GM23338 (cell line): ENCODE measurements at places on chromosomes 7 and 10. TPM values are rescaled to one million over a fixed set of nuclear protein-coding genes. Genes with fewer than 3 reads are reported as not detected.

DNA sequence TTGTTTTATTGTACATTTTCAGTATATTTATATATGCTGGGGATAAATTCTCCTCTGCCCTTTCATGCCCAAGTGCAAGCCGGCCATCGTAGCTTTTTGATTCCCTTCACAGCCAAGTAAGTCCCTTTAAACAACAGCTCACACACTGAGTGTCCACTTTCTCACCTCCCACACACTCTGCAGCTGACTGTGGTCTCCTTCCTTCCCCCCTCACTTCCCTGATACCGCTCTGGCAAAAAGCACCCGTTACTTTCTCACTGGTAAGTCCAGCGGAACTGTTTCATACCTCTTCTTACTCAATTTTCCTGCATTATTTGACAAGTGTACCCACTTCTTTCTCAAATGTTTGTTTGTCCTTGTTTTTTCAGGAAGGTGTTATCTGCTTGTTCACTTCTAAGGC, 35.2 kb downstream of the MGAM start:
- H3K4me1 ChIP-seq = no peaks in the 10 kb centered on the region
- H3K27ac ChIP-seq = no peak overlapping the region
- H3K27me3 ChIP-seq = no peaks in the 10 kb centered on the region
- no peak for DNase-seq
- H3K36me3 ChIP-seq = no peaks in the 10 kb centered on the region
- H3K4me3 ChIP-seq = no peak overlapping the region

CADPS2 gene
- 15.1 and 16.3 TPM in 2 replicates for polyA plus RNA-seq

DNA sequence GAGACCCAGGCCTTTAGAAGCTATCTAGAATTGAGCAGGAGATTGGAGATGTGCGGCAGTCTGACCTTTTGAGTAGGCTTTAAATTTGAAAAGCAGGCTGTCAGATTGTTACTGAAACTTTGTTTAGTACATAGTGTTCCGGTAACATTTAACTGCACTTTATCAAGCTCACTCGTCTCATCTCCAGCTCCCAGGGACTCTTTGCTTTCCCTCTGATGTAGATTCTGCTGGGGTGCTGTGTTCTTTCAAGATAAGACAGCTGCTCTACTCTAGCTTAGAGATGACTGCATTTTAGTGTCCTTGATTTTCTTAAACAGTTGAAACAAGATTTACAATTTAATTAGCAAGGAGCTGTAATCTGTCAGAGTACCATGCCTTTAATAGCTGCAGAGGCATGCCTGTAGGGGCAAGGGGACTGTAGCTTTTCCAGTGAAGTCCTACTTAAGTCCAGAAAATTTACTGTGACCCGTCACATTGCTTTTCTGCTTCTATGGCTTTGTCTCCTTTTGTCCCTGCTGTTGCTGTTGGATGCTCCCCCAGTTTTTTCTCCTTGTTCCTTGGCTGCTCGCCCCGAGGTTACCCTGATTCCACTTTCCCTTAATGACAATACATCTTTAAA, 56.4 kb upstream of the MTPN start:
- no peak for DNase-seq
- H3K4me1 ChIP-seq = no peaks in the 10 kb centered on the region
- H3K27me3 ChIP-seq = no peaks in the 10 kb centered on the region
- no peak overlapping the region for H3K27ac ChIP-seq
- H3K4me3 ChIP-seq = no peak overlapping the region

DNA sequence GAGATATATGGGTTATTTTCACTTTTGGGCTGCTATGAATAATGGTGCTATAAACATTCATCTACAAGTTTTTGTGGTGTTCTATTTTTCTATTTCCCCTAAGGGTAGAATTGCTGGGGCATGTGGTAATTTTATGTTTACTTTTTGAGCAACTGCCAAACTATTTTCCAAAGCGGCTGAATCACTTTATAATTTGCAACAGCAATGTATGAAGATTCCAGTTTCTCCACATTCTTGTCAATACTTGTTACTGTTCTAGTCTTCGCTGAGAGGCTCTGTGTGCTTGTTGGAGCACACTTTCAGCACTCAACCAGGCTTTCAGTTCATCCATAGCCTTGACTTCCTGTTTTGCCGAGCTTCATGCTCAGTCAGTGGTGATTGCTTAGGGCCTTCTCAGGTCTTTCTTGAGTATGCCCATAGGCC, 39.0 kb downstream of the ADK start:
- H3K36me3 ChIP-seq = no peaks in the 10 kb centered on the region
- no peak overlapping the region for H3K4me3 ChIP-seq
- no peak for DNase-seq
- H3K27ac ChIP-seq = peak overlapping the region; percentile 23

- no peaks in the 10 kb centered on the region for H3K36me3 ChIP-seq
- no peak overlapping the region for H3K27ac ChIP-seq
- no peak for DNase-seq
- H3K27me3 ChIP-seq = no peaks in the 10 kb centered on the region
- H3K4me1 ChIP-seq = peaks cover 18% of the 10 kb centered on the region
Observed at GRCh38 chr7:103648135-103648534, 202.1 kb upstream of the SLC26A5 start.

DNA sequence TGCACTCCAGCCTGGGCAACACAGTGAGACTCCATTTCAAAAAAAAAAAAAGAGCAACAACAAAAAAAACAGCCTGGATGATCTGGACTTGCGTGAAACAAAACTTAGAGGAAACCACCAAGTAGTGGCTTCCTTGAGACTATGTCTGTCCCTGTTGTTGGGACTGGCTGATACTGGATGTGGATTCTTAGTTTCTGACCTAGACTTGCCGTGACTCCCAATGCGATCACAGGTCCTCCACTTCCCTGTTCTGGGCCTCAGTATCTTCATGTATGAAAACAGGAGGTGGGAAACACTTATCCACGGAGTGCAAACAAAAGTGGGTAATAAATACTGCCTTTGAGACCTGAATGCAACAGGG, 125.7 kb downstream of the PRPF18 start:
- H3K36me3 ChIP-seq = no peaks in the 10 kb centered on the region
- DNase-seq = no peak
- peaks cover 29% of the 10 kb centered on the region for H3K4me1 ChIP-seq
- H3K27me3 ChIP-seq = no peaks in the 10 kb centered on the region

GRCh38 chr7:55572378-55573233, at the start of gene VOPP1:
VOPP1 (minus strand) TSS chr7:55572502; CDS start chr7:55572324, 178 bp downstream.
- H3K4me3 ChIP-seq = peak within 1 kb of the TSS; percentile 93
- H3K36me3 ChIP-seq = no peaks in the 10 kb centered on the region
- H3K27ac ChIP-seq = peak within 1 kb of the TSS; percentile 78
- DNase-seq = peak; percentile 89

DNA sequence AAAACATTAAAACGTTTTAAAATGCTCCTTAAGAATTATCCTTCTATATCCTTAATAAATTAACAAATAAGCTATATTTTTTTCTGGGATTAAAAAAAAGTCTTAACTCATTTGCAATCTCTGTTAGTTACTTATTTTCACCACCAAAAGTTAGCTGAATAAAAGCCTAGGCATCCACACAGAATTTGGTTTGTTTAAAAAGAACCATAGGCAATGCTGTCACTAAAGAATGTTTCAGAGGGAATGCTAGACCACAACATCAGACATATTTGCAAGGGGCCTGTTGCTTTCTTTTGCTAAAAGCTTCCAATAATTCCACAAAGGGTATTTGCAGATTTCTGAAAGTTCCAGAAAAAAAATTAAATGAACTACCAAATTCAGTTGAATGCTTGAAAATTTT, 244.2 kb downstream of the POU6F2 start:
- H3K27me3 ChIP-seq = no peaks in the 10 kb centered on the region
- no peak overlapping the region for H3K4me3 ChIP-seq
- no peak for DNase-seq
- no peaks in the 10 kb centered on the region for H3K4me1 ChIP-seq
- H3K27ac ChIP-seq = no peak overlapping the region

DNA sequence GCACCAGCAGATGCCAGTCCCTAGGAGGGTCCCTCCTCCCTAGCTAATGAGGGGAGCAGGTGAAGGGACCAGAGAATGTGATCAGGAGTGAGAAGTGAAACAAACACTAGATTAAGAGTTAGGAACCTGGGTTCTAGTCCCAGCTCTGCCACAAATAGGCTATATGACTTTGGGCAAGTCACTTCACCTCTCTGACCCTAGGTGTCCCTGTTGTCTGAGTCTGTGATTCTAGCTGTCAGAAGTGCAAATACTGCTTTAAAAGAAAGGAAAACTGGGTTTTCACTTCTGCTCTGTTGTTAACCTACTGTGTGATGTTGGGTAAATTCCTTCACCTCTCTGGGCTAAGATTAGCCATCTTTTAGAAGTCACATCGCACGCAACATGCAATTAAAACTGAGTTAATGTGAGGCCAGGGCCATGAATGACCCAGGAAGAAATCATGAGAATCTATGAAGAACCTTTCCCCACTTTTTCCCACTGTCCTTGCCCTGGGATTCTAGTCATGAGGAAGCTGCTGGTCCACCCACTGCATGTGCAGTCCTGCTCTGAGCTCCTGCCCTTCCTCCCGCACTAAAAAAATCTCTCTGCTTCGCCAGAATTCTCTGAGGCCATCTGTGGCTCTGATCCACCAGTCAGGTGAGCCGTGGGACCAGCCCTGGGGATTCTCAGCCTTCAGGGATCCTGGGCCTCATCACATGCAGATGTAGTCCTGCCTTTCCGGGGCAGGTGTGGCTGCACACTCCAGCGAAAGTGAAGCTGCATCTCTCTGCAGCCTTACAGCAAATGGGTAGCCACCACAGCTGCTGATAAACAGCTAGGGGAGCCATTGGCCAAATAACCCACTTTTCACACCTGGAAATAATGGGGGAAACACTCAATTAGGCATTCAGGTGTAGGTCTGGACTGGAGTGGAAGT, 181.7 kb downstream of the PLXNA4 start:
- no peak overlapping the region for H3K4me3 ChIP-seq
- no peak overlapping the region for H3K27ac ChIP-seq
- peak; percentile 47 for DNase-seq
- H3K36me3 ChIP-seq = no peaks in the 10 kb centered on the region
- H3K27me3 ChIP-seq = no peaks in the 10 kb centered on the region

DNA sequence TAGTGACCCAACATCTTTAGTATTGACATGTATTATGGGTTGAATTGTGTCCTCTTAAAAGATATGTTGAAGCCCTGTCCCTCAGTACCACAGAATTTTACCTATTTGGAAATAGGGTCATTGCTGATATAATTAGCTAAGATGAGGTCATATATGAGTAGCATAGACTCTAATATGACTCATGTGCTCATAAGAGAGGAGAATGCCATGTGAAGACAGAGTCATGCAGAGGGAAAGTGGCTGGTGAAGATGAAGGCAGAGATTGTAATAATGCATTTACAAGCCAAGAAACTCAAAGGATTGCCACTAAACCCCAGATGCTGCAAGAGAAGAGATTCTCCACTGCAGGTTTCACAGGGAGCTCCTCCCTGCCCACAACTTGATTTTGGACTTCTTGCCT, 496.4 kb downstream of the KIF20B start:
- no peak overlapping the region for H3K27ac ChIP-seq
- no peak overlapping the region for H3K4me3 ChIP-seq
- no peaks in the 10 kb centered on the region for H3K27me3 ChIP-seq
- no peaks in the 10 kb centered on the region for H3K36me3 ChIP-seq
- DNase-seq = no peak
- H3K4me1 ChIP-seq = no peaks in the 10 kb centered on the region

DNA sequence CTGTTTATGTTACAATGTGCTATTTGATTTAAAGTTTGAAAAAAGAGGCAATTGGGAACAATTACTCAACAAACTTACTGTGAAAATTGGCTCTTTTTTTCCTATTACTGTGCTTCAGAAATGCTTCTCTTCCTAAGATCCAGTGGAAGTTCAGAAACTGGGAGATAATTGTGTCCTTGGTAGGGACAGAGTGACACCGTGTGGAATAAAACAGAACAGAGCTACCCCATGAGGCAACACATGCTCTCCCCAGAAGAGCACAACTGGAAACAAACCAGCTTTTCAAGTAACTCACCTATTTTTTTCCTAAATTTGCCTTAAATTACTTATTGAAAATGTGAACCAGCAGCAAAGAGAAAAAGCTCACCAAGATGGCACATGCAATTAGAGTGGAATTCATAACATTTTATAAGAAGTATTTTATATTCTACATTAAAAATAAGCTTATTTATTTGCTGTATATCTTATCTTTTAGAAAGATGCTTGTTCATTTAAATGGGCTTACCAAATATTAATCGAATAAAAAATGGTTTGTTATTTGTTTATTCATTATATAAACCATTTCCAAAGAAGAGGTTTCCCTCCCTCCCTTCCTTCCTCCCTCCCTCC, 346.1 kb upstream of the ANKRD30A start:
- H3K4me1 ChIP-seq = no peaks in the 10 kb centered on the region
- no peaks in the 10 kb centered on the region for H3K36me3 ChIP-seq
- no peaks in the 10 kb centered on the region for H3K27me3 ChIP-seq
- no peak overlapping the region for H3K4me3 ChIP-seq
- no peak overlapping the region for H3K27ac ChIP-seq

- H3K36me3 ChIP-seq = no peaks in the 10 kb centered on the region
- no peaks in the 10 kb centered on the region for H3K4me1 ChIP-seq
- H3K4me3 ChIP-seq = no peak overlapping the region
- H3K27me3 ChIP-seq = peaks cover 59% of the 10 kb centered on the region
- no peak overlapping the region for H3K27ac ChIP-seq
Observed at GRCh38 chr10:101244321-101245050, 15.2 kb upstream of the LBX1 start.

GRCh38 chr10:87079106-87079836, 15.4 kb downstream of the GLUD1 start:
- peaks cover 10% of the 10 kb centered on the region for H3K36me3 ChIP-seq
- H3K4me1 ChIP-seq = no peaks in the 10 kb centered on the region
- no peak for DNase-seq
